ENCODE measurements at places on chromosomes 1 and 21.
A peak's percentile ranks its signal among the peaks of the same experiment; 100 is the strongest.

DNA sequence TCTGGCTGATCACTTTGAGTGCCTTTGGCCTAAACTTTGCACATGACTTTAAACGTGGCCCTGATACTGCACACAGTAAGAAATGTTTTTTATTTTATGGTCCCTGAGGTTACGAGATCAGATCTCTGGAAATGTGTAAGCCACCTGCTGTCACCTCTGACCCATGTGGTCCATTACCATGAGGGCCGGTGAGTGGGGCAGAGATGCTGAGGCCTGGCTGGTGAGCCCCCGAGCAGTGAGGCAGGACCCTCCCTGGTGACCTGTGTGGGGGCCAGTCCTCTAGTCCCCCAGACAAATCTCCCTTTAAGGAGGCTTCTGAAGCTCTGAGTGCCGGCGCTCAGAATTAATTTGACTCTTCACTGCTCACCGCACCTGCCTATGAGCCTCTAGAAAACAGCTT is 12.4 kb downstream of the TFF3 start:
- DNase-seq = no peak

DNA sequence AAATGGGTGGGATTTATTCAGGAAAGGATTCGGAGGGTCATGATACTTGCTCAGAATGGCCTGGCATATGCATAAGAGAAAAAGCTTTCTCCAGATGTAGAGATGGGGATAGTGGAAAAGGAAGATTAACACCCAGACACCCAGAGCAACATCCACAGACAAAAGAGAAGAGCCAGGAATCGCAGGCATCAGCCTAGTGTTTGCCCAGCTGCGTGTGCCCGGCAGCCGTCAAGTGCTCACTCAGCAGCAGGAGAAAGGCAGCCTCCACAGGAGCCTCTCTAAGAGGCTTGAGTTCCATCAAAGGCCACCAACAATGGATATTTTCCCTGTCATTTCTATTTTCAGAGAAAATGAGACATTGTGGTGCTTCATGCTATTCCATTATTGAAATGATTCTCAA is 54.7 kb downstream of the NTPCR start:
- DNase-seq = no peak

GRCh38 chr1:48930011-48930410 is 153.3 kb upstream of the BEND5 start:
- no peak for DNase-seq

DNA sequence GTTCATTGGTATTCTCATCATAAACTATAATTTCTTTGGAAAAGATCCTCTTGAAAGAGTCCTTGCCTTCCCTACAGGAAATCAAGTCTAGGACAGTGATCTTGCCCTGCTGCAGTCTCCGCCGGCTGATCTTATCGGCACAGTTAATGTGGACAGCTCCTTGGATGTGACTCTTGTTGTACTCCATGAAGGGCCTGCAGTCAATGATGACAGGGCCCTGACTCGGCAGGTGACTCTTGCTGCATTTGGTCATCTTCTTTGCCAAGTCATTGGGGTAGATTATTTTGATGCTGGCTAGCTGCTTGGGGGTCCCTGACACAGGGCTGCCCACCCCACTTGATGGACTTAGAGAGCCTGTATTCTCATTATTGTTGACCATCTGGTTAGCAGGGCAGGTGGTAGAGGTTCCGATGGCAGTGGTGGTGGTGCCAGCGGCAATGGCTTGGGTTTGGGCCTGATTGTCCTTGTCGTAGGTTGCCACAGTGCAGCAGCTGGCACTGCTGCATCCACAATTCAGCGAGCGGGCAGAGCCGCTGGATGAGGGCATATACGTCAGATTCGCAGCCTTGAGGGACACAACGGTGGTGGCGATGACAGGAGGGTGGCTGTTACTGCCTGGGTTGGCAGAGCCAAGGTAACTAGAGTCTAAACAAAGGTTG is 2.7 kb downstream of the DUSP10 start:
- no peak for DNase-seq

DNA sequence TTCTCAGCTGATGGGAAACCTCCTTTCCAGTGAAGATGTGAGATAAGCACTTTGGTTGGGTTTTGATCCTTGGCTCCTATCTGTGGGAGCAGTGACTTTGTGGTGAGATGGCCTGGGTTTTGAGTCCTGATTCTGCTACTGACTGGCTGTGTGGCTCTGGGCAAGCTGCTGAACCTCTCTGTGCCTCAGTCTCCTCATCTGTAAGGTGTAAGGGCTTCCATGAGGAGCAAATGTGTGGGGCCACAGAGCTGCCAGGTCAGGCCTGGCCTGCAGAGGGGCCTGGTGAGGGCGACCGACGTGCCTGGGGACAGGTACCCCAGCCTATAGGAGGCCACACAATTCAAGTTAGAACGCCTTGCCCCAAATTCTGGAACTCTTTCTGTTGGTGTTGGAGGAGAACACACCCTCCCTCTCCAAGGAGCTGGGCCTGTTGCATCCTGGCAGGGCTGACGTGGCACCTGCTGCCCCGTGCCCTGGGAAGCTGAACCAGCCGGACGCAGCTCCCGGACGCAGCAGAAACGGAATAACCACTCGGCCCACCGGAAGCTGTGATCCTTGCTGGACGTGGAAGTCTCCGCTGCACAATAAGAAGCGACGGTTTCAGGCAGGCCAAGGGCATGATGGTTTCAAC is 62.7 kb downstream of the AGPAT3 start:
- no peak for DNase-seq

DNA sequence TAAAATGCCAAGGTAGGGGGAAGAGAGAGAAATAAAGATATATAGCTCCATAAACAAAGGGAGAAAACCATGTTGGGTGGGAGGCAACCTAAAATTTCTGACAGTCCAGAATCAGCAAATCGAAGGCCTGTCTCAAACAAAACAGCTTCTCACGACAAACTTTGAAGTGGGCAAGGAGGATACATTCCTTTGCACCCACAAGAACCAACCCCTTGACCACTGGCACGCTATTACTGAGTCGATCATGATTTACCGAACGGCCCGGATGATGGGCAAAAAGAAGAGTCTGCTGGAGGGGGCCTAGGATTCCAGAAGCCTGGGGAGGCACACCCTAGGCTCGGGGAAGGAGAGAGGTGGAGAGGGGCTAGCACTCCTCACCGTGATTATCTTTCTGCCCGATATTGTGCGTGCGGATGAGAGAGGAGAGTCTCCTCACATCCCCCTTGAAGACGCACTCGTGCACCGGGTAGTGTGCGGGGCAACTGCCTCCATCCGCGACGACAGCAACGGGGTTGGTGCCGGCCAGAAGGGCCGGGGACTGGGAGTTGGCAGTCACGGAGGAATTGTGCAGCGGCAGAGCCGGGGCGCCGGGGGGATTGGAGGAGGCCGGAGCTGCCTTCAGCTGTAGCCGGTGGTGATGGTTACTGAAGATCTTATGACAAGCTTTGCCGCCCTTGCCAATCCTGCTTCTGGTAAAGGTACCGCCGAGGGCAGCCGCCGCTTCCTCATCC is 756 bp downstream of the ANKRD13C start:
- peak; percentile 11 for DNase-seq

GRCh38 chr1:202165267-202165941 is 5.0 kb upstream of the PTPN7 start:
- DNase-seq = no peak

DNA sequence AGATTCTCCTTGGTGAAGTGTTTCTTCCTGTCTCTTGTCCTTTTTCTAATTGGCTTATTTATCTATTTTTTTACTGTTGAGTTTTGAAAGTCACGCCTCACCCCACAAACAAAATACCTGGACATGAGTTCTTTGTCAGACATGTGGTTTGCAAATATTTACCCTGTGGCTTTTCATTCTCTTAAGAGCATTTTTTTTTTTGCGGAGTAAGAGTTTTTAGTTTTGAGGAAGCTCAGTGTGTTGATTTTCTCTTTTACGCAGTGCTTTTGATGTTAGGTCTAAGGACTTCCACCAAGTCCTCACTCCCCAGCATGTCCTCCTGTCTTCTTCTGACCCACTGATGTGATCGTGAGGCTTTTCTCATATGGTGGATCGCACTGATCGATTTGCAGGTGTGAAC is 7.6 kb downstream of the DFFB start:
- no peak for DNase-seq

DNA sequence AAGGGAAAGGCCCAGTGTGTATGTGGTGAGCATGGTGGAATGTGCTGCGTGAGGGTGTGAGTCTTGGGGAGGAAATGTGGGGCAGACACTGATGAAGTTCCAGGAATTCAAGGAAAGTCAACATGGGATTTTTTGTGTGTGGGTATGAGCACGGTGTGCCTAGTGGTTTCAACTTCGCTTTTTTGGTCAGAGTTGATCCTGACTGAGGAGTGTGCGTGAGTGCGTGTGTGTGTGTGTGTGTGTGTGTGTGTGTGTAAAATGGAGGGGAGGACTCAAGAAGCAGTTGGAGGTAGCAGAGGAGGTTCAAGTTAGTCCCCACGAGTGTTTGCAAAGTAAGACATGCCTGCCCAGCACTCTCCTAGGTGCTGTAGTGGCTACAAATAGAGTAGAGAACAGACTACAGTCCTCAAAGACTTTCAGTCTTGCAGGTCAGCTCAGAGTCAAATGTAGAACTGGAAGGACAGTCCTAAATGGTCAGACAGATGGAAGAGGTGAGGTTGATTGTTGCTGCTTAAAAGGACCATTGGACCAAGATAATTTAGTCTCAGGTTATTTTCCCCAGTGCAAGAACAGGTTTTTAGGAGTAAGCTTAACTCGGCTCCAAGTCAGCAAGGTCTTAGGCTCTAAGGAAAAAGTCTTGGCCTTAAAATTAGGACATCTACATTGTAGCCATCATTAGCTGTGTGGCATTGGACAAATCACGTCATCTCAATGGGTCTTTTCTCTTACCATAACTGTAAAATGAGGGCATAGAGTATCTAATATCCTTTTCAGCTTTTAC is 25.0 kb downstream of the SLAMF1 start:
- DNase-seq = no peak

DNA sequence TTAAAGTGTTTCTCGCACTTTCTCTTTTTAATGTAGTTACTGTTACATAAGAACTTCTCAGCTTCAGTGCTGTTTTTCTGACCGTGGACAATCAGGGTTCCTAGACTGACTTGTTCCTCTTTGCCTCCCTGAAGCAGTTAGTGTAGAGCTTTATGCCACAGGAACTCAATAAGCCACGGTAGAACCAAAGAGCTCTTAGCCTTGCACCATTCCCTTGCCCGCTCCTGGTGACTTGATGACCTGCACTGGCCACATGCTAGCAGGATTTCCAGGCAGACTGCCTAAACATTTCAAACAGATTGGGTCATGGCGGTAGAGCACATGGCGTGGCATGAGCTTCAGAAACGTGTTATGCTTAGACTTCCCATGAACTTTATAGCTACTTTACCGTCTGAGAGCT is 18.8 kb upstream of the FASLG start:
- DNase-seq = no peak

DNA sequence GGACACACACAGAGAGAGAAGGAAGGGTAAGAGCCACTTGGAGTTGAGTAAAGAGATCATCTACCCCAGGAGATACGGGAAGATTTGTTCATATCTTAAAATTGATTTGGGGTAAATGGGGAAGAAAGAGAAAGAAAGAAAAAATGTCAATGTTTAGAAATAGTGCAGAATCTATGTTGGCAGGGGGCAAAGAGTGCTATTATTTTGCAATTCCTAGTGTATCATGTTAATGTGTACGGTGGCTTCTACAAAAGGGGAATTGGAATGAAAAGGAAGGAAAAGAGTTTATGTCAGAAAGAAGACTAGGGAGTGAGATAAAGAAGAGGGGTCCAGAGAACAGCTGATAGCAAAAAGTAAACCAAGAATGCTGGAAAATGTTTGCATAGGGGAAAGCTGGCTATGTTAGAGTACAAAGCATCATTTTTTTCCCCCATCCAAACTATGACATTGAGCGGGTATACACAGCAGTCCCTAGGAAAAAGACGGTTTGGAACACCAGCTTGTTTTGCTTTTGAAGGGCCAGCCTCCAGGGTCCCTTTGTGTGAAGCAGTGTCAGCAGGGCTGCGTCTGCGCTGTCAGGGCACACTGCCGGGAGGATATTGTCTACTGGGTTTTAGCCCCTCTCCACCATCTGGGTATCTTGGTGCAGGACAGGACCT is 10.8 kb downstream of the LRRC8D start:
- no peak for DNase-seq
